ENCODE measurements at places on chromosomes 3 and 15.

DNA sequence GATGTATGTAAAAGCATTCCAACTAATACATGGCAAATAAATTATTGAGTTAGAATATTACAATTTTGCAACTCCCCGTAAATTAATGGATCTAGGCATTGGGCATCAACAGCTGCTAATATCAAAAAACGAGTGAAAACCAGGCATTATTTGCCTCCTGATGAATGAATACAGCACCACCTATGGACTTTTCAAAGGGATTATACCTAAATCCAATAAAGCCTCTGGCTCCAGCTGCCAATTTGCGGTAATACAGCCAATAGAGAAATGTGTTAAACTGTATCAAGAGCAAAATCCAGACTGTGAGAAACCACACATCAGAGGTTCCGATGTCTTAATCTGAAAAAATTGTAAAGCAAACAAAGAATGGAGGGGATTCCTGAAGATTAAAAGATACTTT lies 16.3 kb upstream of the A4GNT start:
- DNase-seq: no peak

DNA sequence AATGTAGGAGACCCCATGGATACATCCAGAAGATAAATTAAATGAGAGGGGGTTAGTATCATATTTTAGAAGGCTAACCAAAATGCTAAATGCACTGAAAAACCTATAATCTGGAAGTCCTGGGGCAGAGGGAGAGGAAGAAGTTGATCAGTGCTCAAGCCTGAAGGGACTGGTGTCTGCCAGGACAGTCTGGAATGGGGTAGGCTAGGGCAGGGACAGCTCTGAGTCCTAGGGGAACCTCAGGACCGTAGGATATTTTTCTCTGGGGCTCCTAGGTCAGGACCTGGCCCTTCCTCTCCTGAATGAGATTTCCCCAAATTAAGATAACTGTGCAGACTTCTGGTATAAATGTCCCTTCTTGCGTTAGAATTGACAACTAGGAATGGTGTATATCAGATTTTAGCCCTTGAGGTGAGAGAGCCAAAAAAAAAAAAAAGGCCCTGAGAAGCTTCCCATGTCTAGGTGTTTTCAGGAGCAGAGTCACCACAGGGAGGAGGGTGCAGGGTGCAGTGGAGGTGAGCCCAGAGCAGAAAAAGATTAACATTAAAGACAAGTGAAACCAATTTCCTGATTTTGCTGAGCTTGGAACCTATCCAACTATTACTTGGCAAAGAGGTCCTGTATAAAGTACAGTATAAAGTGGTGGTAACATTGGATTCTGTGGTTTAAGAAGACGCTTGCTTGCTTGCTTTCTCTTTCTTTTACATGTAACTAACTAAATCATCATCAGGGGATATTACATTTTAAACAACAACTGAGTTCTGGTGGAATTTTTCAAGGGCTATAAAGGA lies 63.5 kb downstream of the HACD2 start:
- DNase-seq: no peak

DNA sequence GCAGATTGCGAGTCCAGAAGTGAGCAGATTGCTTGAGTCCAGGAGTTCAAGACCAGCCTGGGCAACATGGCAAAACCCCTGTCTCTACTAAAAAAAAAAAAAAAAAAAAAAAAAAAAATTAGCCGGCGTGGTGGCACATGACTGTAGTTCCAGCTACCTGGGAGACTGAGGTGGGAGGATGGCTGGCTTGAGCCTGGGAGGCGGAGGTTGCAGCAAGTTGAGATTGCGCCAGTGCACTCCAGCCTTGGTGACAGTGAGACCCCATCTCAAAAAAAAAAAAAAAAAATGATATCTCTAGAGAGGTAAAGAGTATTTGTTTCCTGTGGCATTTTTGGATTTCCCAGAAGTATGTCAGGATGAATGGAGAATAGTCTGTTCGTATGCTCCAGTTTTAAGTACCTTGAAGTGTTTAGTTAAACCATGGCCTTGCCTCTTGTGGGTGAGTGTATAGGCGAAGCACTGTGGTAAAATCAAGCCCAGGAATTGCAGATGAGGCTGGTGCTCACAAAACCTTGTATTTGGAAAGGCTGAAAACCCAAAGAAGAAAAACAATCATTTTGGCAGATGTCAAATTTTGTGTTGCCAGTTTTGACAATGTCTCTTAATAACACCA lies 5.9 kb downstream of the CACNA1D start:
- DNase-seq: no peak

GRCh38 chr3:126509597-126510307 lies 7.8 kb downstream of the UROC1 start:
- DNase-seq: peak; percentile 68

DNA sequence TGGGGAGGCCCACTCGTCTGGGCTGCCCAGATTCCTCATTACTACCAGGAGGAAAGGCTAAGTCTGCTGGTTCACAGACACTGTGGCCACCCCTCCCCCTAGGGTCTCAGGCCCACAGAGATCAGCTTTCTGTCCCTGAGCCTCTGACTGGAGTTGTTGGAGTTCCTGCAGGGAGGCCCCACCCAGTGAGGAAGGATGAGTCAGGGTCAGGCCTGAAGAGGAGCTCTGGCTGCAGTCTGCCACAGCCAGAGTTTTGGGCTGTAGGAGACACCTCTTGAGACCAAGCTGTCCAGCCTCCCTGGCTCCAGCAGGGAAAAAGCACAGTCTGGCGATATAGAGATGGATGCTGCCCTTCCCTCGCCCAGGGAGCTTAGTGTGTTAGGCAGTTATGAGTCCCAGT lies 720.9 kb upstream of the SEMA6D start:
- DNase-seq: no peak

DNA sequence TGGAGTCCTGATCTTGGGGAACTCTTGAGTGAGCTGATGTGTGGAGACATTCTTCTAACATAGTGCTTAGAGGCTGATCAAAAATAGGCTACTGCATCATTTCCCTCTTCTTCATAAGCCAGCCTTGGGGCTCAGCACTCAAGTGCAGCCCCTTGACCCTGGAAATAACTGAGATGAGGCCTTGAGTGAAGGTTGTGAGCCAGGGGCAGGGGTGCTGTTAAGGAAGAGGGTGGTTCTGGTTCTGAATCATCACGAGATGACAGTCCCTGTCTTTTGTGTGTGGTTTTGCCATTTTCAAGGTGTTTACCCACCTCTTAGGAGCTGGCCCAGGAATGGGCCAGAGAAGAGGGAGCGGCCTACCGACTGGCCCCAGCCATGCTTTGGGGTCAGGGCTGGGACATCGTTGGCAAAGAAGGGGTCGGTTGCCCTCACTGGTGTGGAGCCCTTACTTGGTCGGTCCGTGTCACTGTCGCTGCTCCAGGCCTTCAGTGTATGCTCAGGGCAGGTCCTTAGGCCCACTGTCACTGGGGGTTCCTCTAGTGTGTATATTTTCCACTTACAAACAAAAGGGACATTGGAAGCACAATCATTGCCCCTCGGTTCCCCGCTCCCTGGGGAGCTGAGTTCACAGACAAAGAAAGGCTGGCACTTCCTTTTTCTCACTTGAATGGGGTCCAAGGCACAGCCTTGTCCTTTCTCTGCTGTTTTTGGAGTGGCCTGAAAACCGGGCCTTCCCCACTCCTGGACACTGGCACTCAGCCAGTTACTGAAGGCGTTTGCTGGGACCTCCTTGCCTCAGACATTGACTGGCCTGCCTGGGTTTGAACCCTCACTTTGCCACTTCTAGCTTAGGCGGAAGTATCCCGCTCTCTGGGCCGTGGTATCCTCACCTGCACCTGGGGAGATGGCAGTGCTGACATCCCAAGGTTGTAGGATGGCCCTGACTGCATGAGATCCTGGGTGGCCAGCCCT lies 46.6 kb downstream of the SLC6A6 start:
- DNase-seq: no peak

- DNase-seq: no peak
Observed at GRCh38 chr3:159922193-159922840, 66.3 kb upstream of the IL12A start.

DNA sequence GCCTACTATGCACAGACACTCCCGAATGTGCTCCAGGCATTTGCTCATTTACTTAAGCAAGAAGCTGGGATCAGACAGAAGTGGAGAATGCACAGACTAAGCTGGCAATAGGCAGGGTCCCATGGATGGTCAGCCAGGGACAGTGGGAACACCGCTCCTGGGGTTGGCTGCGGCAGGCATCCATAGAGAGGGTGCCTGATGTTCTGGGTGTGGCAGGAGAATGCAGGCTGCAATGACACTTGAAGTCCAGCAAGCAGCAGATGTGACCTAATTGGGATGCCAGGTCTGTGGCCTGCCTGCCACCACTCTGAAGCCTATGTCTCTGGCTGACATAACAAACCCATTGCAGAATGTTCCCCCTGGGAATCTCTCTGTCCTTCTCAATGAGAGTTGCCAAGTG lies 40.2 kb upstream of the SLC6A11 start:
- no peak for DNase-seq

DNA sequence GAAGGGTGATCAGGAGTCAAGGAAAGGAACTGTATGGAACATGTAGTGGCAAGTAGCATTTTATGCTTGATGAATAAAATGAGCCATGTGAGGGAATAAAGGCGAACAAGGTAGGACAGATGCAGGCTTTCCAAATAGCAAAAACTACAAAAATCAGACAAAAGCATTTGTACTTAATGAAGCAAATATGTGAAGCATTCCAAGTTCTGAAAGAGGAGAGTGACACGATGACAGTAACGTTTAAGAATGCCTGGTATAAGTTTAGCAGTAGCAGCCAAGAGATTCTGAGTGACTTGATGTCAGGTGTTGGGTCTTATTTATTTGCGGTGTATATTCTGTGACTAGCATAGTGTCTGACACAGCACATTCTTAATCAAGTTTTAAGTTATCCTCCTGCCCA lies 408.2 kb upstream of the RASGRP1 start:
- no peak for DNase-seq

DNA sequence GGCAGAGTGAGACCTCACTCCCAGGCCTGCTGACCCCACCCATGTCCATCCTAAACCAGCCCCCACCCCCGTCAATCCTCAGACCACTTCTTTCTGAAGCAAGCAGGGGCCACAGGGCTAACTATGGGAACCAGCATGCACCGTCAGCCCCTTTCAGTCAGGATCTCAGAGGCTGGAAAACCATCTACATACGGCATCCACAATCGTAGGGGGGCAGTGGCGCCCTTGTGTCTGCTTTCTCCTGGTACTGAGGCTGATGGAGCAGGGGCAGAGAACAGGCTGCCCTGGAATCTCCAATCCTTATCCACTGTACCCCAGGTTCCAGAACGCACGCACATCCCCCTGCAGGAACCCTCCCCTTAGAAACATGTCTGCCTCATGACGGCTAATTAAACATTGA lies 56.6 kb downstream of the XXYLT1 start:
- DNase-seq: no peak

GRCh38 chr15:49494842-49495241 lies 71.8 kb downstream of the FGF7 start:
- no peak for DNase-seq

- no peak for DNase-seq
Observed at GRCh38 chr15:41259546-41260189, 28.6 kb downstream of the CHP1 start.

- DNase-seq: no peak
Observed at GRCh38 chr15:59360896-59361295, 11.8 kb downstream of the MYO1E start.

DNA sequence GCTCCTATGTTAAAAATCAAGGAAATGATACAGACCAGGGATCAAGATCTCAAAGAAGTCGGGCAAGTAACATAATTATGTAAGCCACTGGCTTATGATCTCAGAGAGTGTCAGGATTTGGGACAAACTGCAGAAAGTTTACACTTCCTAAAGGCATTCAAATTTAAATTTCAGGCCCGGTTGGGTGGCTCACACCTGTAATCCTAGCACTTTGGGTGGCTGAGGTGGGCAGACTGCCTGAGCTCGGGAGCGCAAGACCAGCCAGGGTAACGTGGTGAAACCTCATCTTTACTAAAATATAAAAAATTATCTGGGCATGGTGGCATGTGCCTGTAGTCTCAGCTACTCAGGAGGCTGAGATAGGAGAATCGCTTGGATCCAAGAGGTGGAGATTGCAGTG lies 124.4 kb upstream of the UBE2E2 start:
- no peak for DNase-seq

GRCh38 chr3:37097776-37098175 lies 76.6 kb downstream of the LRRFIP2 start:
- no peak for DNase-seq

All from aorta (tissue), 5 donors.